NCI-H1105 treated with DMSO at 0.1 percent for 48 hours (cell line): ENCODE measurements at places on chromosomes 16 and 17.

DNA sequence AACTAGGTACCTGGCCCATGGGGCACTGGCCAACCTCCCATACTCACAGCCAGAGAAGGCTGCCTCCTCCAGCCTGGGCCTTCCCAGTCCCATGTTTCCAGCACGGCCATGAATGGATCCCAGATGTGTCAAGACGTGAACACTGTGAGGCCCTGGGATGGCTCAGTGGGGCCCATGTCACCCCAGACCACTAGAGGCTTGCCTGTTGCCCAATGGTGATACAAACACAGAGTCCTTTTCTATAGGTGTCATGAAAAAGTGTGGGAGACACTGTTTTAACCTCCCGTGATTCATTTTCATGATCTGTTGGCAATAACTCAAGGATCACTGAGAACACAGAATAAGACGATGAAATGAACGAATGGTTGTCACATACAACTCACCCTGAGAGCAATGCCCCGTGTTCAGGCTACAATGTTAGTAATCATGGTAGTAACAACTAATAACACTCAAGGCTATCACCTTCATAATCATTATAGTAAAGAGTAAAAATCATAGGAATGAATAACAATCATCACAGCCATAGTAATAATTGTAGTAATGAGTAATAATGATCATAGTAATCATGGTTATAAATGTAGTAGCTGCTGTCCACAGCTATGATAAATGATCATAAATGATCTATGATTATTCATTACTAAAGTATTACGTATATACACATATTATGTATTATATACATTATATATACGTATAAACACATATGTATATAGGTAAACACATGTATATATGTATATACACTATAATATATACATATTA lies 64.0 kb downstream of the DYNLRB2 start:
- no peak for DNase-seq

DNA sequence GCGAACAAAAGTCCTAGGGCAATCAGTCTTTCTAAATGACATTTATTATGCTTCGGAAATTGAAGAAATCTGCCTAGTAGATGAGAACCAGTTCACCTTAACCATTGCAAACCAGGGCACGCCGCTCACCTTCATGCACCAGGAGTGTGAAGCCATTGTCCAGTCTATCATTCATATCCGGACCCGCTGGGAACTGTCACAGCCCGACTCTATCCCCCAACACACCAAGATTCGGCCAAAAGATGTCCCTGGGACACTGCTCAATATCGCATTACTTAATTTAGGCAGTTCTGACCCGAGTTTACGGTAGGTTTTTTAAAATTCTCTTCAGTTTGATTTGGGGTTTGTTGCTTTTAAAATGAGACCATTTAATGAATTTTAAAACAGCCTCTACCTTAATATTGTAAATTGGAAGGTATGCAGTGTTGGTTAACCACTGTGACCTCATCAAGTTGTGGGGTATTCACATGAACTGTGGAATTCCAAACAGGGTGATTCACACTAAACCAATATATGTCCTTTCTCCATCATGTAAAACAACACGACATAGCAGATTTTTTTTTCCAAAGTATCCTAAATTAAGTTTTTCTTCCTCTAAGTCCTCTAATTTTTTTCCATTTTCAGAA lies 6.2 kb upstream of the EVI2A start:
- no peak for DNase-seq

DNA sequence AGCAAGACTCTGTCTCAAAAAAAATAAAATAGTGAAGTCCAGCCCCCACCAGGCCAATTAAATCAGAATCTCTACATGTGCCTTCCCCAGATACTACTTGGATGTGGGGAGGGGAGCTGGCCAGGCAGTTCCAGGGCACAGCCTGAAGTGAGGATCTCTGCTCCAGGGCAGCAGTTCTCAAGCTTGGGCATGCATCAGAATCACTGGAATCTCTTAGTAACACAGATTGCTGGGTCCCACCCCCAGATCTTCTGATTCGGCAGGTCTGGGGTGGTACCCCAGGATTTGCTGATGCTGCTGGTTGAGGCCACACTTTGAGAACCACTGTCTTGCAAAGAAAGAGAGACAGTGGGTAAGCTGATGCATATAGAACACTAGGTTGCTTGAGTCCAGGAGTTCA lies 8.3 kb upstream of the CDH5 start:
- no peak for DNase-seq

GRCh38 chr16:24036614-24037013 lies 200.8 kb downstream of the PRKCB start:
- peak; percentile 40 for DNase-seq

DNA sequence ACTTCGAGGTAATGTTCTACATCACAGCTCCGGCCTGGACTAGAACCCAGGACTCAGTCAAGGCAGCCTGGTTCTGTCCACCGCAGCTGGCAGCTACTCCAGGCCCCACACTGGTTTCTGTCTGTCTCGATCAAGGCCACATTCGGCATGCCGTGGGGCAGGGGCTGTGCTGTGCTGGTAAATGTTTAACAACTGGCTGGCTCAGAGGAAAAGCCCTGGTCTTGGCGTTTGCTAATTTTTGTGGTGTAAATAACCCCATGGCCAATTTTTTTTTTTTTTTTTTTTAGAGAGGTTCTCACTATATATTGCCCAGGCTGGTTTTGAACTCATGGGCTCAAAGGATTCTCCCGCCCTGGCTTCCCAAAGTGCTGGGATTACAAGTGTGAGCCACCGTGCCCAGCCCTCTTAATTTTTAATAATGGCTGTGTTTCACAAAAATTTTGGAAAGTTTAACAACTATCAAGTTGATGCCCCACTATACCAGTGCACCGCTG lies 328 bp upstream of the DRC7 start:
- no peak for DNase-seq

DNA sequence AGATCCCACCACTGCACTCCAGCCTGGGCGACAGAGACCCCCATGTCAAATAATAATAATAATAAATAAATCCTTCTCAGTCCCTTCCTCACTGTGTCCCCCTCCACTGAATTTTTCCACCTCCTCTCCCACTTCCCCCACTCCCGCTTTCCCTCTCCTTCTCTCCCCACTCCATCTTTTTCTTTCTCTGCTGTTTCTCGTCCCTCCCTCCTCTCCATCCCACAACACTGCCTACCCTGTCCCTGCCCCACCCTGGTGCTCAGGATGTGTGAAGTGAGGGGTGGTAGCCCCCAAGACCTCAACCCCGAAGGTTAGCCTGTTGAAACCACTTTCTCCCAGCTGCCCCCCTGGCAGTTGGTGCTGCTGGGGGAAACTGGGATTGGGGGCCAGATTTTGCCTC lies 34.4 kb upstream of the STH start:
- DNase-seq = no peak

- no peak for DNase-seq
Observed at GRCh38 chr17:42345396-42346073, 42.7 kb downstream of the STAT3 start.

GRCh38 chr16:71218306-71218963 lies 12.1 kb downstream of the HYDIN start:
- DNase-seq = peak; percentile 36

DNA sequence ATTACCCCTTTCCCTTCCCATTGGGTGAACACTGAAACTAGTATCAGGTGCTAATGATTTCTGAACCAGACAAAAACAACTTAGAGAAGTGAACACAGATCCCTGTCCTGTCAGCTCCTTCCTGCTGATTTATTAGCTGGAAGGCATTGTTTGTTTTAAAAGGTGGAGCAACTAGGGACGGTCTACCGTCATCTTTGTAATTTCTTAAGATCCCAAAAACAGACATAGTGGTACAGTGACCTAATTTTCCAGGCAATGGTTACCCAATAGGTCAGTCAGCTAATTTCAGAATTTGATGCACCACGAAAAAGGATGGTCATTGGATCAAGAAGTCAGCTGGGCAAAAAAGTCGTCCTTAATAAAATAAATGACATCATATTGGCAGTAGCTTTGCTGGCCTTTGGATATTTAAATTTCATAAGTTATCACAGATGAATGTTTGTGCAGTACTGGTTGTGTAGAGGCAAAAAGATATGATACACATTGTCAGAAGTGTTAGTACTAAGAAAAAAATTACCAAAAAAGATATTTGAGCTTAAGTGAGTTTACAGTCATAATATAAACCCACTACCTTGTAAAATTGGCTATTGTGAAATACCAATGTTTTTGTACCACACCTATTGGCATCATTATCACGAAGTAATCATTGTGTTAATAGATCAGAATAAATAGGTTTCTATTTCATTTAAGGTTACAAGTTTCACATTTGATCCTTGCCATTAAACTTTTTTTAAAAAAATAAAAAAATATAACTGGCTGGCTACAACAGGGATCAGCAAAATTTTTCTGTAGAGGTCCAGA lies 27.2 kb upstream of the KCNJ16 start:
- no peak for DNase-seq

GRCh38 chr17:66604376-66604775 lies 230.5 kb upstream of the CACNG5 start:
- no peak for DNase-seq
